Activated effector memory CD4-positive, alpha-beta T cell treated with anti-CD3 and anti-CD28 coated beads, Interleukin-2, amount 50 U/mL, for 16 hours (primary cell): ENCODE measurements at places on chromosomes 4 and X.

GRCh38 chr4:37236165-37236564 lies 8.4 kb upstream of the NWD2 start:
- no peak for DNase-seq

DNA sequence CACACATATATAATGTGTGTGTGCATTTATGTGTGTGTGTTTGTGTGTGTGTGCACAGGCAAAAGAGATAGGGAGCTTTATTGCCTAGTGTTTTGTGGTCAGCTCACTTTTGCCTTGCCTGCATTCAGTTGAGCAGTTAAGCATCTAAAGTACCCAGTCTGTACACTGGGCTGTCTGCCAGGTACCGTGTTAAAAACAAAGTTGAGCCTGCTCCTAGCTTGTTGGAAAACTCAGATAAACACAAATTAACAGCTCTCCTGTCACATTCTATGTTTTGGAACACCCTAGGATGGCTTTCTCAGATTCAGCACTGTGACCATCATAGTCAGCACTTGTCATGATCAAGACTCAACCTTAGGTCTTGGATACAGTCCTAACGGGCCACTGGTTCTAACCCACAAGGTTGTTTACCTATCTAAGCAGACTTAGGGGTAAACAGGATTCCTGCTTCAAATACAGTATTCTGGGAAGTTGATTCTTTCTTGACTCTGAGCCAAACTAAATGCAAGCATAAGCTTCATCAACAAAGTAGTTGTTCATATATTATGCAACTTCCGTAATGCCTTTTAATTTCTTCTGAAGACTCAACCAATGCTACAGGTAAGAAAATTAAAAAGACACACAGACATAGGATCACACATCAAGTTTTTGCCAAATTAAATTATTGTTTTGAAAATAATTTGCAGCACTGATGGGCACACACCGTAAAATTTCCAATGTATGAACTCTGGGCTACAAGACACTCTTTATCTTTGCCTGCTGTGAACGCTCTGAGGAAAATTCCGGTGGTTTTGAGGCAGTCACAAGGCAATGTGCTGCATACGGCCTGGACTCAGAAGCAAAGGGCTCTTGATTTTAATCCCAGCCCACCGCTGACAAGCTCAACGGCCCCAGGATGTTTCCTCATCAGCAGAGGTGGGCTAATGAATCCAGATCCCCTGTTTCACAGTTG lies 11.3 kb upstream of the CD99 start:
- no peak for DNase-seq

DNA sequence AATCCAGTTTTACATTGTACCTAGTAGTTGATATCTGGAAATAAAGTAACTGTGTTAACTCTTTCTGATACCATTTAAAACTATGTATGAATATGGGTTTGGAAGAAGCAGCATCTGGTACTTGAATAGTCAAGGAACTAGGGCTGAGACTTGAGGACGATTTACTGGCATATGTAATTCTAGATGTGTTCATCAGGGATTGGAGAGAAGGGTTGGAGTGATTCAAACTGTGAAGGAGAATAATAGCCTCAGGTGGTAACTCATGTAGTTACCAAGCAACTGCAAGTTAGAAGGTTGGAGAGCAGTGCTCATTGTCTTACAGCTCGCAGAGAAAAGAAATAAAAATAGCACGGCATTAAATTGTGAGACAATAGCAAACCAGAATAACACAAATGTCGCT lies 29.5 kb upstream of the TXLNG start:
- DNase-seq, result no peak

DNA sequence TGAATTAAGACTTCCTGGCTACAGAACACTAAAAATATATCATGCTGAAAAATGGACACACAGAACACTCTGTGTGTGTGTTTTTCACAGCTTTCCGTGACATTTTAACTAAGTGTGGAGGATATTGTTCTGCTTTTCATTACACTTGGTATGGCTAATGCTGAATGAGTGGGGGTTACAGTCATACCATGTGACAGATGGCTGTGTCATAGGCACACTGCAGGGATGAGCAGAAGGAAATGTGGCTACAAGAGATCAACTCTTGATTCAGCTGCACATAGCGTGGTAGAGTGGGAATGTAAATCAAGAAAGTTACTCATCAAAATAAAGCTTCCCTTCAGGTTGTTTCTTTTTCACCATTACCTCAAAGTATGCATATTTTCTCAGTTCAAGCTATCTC lies 669.8 kb downstream of the IQCM start:
- DNase-seq, result no peak

DNA sequence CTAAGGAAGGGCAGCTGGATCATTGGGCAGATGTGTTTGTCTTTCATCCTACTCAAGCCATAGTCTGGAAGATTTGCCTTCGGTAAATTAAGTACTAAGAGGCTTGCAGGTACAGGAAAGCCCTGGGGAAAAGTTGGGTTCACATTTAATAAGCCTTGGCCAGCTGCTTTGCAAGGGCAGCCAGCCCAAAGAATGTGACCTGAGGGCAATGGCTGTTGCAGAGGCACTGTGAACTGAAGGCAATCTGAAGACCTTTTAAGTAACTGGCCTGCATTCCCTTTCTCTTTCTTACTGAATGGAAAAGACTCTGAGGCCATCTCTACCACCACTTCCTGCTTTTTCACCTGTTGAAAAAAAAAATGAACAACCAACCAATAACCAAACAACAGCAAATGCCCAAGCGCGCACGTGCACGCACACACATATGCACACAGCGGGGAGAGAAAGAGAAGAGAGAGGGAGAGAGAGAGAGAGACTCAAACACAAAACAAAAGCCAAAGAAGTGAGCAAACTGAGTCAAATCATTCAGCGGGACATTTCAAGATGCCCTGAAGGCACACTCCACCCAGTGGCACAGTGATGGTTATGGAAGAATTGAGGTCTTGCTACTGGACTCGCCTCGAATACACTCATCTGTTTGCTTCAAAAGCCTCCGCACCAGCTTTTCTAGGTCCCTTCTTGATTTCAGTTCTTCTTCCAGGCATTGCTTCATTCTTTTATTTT lies 19.6 kb downstream of the CD40LG start:
- DNase-seq, result no peak

GRCh38 chr4:72896515-72896914 lies 173.0 kb downstream of the COX18 start:
- no peak for DNase-seq

DNA sequence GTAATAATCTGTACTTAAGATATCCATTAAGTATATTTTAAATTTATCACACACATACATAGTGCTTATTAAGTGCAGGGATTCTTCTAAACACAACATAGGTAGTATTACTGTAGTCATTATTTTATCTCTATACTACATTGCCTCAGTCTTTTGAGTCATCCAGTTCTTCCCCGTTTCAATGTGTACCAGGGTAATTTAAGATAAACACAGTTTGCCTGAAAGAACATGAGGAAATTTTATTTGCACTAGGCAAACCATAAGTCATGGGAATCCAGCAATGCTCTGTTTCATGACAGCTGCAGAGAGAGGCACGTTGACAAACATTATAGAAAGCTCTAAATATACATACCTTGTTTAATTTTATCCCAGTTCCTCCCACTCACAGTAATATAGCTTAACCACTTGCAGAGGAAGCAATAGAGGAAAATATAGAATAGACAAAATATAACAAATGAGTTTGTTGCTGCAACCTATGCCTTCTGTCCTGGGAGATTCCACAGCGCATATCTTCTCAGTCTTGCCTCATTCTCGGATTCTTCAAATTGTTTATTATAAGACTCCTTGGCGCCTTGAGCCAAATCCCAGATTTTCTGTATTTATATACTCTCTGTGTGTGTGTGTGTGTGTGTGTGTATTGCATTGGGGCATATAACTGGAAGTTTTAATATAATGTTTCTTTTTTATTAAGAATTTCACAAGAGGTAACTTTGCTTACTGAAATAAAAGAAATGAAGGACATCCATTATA lies 258.6 kb downstream of the FAM133A start:
- no peak for DNase-seq

GRCh38 chr4:73911746-73912145 lies 42.6 kb downstream of the CXCL1 start:
- DNase-seq, result no peak
